ENCODE measurements at places on chromosomes 13 and 19.

GRCh38 chr19:512547-513365, 5.5 kb downstream of the TPGS1 start:
- DNase-seq, result no peak

- no peak for DNase-seq
Measured at GRCh38 chr13:76329004-76329403, 557.2 kb downstream of the KCTD12 start.

GRCh38 chr19:55270172-55270942, 9.6 kb downstream of the HSPBP1 start:
- no peak for DNase-seq

DNA sequence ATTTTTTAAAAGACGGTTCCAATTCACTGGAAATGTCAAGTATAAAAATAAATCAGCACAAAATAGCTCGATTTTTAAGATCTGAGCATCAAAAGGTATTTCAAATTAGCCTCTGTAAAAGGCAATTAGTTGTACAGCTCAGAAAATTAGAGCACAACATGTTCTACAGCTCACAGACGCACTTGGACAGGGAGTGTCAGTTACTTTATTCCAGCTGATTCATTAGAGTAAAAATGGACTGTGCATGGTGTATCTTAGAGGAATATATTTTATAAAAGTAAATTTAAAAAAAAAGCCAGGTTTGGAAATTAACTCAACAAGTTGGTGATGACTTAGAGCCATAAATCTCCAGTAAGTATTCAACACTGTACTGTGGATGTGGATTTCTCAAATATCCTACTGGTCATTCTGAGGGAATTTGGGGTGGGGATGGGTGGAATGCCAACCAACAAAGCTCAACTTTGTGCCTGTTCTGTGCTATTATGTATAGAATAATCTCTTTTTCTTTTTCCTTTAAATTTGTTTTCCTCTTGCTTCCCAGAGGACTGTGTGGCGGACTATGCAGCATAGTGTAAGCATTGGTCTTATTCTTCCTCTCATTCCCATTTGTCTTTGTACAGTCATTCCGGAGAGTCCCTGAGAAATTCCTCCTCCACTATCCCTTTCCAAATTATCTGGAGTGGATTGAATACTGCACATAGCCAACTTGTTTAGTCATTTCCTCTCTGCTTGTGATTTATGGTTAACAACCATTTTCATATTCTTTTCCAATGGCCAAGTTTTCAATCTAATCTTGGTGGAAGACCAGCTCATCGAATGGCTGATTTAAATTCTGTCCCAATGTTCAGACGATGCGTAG, 169.3 kb downstream of the DCT start:
- DNase-seq, result no peak

DNA sequence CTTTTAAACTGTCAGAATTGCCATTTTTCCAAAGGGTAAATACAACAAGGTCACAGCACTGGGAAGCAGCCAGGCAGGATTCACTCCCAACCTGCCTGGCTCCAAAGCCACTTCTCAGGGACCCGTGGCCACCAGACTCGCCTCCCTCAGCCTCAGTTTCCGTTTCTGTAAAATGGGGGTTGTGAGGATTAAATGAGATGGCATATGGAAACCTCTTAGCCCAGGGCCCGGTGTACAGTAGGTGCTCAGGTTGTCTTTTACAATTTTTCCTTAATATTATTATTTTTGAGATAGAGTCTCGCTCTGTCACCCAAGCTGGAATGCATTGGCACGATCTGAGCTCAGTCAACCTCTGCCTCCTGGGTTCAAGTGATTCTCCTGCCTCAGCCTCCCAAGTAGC, 10.1 kb downstream of the YJU2 start:
- no peak for DNase-seq

DNA sequence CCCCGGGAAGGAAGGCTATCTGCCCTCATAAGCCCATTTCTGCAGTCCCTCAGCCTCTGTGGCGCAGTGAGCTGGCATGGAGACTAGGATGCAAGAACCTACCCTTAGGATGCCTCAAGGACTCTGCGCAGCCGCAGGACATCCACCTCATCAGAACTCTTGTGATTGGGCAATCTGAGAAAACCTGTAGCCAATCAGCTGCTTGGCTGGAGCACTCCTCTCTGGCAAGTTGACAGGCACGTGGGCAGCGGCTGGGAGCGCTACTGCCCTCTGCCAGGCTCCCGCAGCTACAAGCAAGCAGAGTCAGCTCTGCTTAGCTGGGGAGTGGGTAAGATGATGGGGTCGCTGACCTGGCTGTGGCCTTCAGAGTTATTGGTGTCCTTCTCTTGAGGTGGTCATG, 1.5 kb upstream of the ECSIT start:
- DNase-seq, result peak; percentile 48

- peak; percentile 74 for DNase-seq
Measured at GRCh38 chr19:42185277-42185676, 32.2 kb downstream of the DEDD2 start.

DNA sequence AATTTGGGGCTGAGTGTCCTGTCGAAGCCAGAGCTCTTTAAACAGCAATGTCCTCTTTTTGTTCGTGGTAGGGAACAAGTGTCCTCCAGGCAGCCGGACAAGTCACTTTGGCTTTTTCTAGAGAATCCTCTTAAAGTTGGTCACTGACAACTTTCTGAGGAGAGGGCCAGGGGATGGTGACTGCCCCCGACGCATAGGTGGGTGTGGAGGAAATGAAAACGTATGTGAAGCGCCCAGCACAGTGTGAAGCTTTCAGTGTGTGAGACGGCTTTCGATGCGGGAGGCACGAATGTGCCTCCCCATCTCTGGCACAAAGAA, 45.8 kb upstream of the ZNF536 start:
- no peak for DNase-seq

- no peak for DNase-seq
Measured at GRCh38 chr13:30234619-30235162, 72.7 kb downstream of the KATNAL1 start.

DNA sequence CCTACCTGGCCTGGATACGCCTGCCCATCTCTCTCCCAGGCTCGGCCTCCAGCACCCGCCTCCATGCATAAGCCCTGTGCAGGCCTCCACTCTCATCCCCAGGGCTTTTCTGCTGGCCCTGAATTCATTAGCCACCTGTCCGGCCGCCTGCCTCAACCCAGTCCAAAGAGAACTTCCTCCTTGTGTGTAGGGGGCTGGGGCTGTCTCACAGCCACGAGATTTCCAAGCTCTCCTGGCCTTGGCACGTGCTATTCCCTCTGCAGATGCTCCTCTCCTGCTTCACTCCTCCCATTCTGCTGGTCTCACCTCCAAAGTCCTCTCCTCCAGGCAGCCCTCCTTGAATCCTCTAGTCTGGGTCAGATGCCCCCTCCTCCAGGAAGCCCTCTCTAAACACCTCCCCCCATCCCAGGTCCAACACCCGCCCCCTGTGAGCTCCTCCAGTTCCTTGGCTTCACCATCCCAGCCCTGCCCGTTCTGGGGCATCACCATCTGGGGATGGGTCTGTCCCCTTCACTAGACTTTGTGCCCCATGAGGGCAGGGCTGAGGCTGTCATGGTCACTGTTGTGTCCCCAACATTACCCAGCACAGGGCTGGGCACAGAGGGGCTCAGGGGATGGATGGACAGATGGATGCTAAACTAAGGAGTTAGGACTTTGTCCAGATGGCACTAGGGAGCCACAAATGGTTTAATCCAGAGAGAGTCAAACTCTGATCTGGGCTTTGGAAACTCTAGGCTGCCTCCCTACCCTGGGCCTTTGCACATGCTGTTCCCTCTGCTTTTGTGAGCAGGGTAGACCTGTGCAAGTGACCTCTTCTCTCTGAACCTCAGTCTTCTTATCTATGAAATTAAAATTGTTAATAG, 14.8 kb downstream of the MEIS3 start:
- DNase-seq, result no peak

DNA sequence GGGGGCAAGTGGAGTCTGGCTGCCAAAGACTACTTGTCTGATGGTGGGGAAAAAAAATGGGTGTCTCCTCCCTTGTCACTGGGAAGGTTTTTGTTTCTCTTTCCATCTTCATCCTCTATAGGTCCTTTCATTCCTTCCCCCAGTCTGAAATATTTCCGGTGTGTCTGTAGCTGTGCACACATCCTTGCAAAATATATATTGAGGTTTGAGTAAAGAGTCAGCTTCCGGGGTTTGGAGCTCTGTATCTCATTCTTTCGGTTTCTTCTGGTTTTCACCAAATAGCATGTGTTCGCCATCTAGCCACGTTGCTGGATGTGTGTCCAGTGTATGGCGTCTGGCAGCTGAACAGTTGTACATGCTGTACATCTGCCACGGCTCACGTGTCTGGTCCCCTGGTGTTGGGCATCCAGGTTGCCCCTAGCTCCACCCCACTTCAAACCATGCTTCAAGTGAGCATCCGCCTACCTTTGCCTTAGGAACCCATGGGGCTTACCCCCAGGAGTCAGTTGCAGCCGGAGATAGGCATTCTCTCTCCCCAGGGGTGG, 142.2 kb downstream of the SIPA1L3 start:
- peak; percentile 77 for DNase-seq

DNA sequence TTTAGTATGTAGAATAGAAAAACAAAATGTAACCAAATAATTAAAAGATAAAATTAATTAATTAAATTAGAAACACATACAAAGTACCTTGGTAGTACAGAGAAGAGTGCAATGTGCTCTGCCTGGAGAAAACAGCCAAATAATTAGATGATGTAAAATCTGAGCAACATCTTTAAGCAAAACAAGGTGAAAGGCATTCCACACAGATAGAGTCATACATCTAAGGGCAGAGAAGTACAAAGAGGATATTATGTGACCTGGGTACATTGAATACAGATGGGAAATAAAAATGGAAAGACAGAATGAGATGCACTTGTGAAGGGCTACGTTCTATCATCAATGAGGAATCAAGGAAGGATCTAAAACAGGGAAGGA, 25.2 kb upstream of the FNDC3A start:
- no peak for DNase-seq

- DNase-seq, result no peak
Measured at GRCh38 chr13:37481011-37481884, 117.3 kb downstream of the POSTN start.

- DNase-seq, result peak; percentile 24
Measured at GRCh38 chr13:20711301-20712044, 8.0 kb downstream of the IL17D start.

GRCh38 chr13:96982672-96983071, 11.6 kb downstream of the OXGR1 start:
- no peak for DNase-seq

DNA sequence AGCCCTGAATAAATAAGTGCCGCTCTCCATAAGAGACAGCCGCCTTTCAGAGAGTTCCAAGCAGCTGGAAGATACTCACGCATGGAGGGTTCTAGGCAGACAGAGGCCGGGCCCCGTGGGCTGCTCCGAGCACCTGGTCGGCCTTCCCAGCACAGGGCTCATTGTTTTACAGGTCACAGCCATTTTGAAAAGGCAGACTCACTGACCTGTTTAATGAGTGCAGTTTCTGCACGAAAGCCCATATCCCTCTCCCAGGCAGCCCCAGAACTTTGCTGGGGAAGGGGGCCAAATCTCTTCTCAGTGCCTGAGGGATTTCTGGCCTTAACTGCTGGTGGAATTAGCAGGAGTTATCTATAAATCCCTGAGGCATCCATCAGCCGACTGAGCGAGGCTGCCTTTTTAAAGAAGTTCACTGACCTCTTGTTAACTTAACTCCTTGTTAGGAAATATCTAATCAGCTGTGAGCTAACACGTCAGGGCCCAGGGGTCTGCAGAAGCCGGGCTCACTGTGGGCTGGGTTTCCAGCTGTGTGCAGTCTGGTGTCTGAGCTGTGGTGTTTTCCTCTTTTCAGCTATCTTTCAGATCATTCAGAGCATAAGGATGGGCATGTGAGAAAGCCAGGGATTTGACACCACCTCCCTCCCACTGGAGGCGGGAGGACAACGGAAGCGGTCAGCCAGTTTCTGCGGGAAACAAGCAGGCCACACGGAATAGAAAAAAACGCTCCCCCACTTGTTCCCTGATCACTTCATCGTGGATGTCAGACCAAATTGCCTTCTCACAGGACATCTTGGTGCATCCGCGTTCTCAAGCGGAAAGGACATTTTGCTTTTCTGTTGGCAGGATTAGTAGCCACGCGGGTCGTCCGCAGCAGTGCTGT, 23.3 kb downstream of the SERP2 start:
- no peak for DNase-seq

- DNase-seq, result no peak
Measured at GRCh38 chr19:6248844-6249243, 30.9 kb downstream of the MLLT1 start.

GRCh38 chr13:78786459-78786858, 127.5 kb upstream of the OBI1 start:
- DNase-seq, result no peak

GRCh38 chr13:112241288-112241687, 134.9 kb upstream of the SPACA7 start:
- no peak for DNase-seq

DNA sequence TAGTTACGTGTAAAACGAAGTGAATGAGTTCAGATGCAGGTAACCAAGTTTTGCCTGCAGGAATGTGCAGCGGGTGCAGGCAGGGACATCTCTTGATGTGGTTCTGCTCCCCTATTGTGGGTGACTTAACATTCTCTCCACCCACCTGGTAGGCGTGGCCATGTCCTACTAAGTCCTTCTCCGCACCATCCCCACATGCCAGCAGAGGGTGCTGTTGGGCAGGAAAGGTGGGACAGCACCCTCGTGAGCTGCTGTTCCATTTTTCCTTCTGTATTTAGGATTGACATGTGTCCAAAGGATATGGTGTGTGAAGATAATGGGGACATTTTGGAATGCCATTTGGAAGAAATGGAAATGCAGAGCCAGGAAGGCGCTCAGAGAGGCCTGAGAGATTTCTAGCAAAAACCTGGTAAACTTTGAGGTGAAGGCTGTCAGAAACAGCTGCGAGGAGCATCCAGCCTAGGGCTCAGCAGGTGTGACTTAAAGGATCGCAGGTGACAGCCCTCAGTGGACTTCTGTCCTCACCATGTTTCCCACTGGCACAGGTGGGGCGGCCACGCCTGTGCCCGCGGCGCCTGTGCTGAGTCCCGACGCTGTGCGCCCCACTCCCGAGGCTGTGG, 26.2 kb upstream of the MCF2L start:
- peak; percentile 96 for DNase-seq

GRCh38 chr19:46409191-46409590, 4.2 kb downstream of the CCDC8 start:
- no peak for DNase-seq

DNA sequence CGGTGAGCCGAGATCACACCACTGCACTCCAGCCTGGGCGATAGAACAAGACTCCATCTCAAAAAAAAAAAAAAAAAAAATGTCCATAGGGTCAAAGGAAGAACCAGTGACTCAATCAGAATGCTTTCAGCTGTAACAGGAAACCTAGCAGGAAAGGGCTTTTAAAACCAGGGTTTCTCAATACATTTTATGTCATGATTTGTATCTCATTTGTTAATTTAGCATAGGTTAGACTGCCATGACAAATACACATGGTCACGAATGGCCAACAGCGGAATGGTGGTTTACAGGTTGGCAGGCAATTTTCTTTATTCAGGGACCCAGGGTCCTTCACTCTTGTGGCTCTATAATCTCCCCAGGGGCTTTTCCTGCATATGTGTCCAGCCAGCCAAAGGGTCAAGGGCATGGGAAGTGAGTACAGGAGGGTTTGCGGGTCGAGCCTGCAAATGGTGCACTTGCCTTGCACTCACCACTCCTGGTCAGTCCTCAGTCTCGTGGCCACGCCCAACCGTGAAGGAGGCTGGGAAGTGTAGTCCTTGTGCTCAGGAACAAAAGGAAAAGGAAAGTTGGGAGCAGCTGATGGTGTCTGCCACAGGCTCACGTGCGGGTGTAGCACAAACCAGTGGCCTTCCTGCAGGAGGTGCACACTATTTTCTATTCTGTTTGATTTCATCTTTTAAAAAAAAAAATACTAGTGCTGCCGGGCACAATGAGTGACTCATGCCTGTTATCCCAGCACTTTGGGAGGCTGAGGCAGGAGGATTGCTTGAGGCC, 14.8 kb downstream of the DHX34 start:
- DNase-seq, result no peak
